ENCODE measurements at places on chromosomes 12 and 14.

GRCh38 chr12:57543581-57543980 lies 3.4 kb downstream of the DCTN2 start:
- DNase-seq: no peak

- DNase-seq: no peak
Measured at GRCh38 chr14:93725993-93726392, 62.3 kb downstream of the PRIMA1 start.

DNA sequence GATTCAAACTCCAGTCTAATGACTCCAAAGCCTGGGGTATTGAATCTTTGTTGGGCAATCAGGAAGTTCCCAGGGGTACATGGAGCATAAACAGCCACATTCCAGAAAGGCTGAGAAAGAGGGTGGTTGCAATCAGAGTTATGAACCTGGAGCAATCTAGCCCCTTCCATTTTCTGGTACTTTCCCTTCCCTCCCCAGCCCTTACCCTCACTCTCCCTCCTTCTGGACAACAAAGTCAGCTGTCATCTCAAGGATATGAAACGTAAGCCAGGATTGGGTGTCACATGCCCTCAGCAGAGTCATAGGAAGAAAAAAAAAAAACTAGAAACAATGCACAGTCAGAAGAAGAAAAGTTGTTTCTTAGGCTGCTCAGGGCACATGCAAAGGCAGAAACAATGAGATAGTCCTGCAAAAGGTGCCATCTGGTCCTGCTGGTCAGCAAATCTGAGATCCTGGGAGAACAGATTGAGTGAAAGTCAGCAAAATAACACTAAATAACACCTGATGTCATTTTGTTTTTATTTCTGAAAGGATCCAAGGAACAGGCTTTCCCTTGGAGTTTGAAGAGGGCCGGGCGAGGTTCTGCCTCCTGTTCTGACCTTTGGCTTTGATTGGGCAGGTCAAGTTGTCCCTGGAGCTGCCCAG lies 27.1 kb downstream of the TMEM229B start:
- DNase-seq: no peak

DNA sequence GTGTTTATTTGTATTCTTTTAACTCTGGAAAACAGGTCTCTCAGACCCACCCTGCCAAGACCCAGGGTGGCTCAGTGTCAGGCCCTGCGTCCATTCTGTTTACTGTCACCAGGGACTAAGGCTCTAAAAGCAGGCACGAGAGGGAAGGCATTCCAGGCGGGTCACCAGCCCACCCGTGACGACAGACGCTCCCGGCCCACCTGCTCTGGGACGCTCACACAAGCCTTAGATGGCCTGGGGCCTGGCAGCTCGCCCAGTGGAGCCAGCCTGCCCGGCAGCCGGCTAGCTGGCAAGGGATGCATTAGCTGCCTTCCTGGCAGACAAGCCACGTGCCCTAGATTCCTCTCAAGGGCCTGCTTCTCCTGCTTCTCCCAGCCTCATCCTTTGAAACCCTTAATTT lies 9.2 kb upstream of the NUAK1 start:
- no peak for DNase-seq

DNA sequence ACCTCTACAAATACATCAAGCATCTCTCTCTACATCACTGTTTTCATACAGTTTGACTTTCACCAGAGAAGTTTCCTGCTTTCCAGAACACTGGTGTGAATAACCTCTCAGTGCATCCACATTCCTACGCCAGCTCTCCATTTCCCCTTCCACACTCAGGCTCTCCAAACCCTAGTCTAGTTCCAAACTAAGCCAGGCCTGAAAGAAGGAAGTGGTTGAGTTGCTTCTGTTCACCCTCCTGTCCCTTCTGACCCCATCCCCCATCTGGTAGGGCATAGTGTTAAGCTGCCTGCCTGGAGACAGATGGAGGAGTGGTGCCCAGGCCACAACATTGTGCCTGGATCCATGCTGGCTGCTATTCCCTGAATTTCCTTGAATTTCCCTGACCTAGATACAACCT lies 132.4 kb downstream of the GPR65 start:
- DNase-seq: no peak

GRCh38 chr12:87793131-87793530 lies 236.1 kb downstream of the C12orf50 start:
- no peak for DNase-seq

DNA sequence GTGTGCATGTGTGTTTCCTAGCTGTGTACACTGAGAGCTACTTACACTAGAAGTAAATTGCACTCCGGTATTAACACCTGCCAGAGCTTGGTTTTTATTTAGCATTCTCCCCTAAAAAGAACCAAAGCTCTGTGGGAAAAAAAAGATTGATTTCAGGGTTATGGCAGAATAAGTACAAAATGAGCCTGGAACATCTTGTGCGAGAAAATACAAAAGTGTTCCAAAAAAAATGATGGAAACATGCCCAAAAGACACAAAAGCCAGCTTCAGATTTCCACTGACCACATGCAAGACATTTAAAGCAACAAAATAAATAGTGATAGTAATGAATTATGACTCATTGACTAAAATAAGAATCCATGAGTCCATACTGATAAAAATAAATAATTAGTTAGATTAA lies 188.3 kb downstream of the GXYLT1 start:
- DNase-seq: peak; percentile 16

DNA sequence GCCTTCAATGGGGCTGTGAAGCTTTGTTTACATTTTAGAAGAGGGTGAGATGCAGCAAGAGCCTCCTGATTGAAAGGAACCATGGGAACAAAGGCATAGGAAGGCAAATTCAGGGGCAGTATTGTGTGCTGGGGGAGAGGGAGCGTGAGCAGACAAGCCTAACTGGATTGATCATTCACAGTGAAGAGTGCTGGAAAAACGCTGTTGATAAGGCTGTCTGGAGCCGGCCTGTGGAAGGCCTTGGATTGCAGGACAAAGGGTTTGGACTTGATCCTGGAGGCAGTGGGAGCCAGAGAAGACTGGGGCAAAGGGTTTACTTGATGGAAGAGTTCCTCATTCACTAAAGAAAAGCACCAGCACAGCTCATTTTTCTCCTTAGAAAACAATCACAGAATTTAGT lies 160.5 kb downstream of the PAH start:
- DNase-seq: no peak

GRCh38 chr14:92880351-92880750 lies 42.6 kb upstream of the CHGA start:
- no peak for DNase-seq

Measured in fibroblast of the conjunctiva (primary cell).